ENCODE measurements at places on chromosomes 4 and X.

DNA sequence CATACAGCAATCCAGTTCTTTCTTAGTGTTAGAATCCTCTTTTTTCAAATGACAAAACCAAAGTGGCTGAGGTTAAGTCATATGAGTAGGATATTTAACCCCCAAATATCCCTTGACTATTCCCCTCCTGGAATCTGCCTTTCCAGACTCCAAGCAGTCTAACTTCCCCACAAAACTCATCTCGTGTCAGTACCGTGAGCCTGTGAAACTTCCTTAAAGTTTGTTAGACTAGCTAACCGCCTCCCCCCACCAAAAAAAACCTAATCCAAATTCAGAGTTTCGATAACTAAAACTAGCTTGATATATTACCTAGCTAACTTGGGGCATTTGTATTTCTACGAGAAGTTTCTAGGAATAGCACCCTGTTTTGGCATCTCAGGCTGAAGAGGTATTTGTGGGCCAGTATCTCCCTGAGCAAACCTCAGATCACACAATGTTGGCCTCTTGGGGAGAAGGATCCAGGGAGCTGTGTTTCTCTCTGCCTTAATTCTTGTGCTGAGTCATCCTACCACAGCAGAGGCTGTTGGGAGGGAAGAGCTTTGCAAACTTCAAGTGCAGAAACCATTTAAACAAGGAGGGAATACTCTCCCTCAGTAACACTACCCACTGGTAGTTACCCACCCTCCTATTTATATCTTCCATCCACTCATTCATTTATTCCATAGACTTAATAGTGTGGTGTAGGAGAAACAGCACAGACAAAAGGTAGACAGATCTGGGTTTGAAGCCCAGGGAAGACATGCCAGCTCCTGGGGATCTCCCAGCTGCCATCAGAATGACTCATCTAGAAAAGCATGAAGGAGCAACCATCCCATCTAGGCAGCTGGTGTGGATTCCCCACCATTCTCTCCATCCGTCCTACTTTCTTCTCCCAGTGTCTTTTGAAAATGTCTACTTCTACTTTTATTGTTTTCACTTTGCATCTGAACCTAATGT, 39.3 kb upstream of the TXK start:
- DNase-seq: peak; percentile 88

- DNase-seq: no peak
These were observed 49.3 kb upstream of the EFHC2 start for GRCh38 chrX:44392767-44393166.

DNA sequence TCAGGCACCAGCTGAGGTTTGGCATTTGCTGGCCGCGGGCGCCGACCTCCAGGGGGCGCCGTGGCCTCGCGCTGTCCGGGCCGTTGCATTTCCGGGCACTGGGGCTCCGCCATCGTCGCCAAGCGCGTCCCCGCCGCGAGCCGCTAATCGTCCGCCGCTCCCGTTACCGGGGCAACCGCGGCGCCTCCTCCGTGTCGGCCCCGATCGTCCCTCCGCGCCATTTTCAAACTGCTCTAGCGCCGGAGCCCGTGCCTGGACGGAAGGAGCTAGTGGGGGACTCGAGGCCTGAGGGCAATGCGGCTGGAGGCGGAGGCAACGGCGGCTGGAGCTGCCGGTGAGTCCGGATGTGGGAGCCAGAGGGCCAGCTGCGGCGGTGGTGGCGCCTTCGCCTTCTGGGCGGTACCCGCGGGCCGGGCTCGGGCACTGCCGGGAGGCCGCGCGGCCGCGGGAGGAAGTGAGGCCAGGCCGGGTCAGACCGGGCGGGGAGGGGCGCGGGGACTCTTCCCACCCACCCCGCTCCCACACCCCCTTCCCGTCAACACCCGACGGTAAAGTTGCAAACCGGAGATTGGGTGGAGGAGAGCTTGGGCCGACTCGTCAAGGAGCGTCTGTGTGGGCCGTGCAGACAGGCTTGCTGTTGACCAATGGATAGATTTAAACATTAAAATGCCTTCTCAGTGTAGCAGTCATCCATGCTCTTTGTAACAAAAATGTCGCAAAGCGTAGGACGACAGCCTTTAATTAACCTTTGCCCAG, at the start of gene CEP135:
TSS of gene CEP135 (plus strand) at position 220 of the 756 bp plus-strand sequence. CDS start 3,186 bp downstream, outside the sequence.
- DNase-seq: peak; percentile 94

GRCh38 chr4:108359130-108359985, 190.6 kb upstream of the LEF1 start:
- peak; percentile 45 for DNase-seq

DNA sequence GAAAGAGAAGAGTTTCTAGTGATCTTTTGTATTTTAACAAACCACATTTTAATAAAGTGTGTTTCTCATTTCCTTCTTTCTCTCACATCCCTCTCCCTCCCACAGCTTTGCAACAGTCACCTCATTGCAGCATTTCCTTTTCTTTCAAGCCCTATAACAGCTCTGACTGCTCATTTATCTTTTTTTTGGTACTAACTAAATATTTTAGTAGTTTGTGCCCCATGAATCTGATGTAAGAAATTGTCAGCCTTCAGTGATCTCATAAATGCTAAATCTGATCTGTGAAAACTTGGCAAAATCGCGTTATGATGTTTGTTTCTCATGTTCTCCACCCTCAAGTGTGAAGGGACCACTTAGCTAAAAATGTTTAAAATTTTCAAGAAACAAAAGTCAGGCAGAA, 258.5 kb upstream of the SLIT2 start:
- no peak for DNase-seq

DNA sequence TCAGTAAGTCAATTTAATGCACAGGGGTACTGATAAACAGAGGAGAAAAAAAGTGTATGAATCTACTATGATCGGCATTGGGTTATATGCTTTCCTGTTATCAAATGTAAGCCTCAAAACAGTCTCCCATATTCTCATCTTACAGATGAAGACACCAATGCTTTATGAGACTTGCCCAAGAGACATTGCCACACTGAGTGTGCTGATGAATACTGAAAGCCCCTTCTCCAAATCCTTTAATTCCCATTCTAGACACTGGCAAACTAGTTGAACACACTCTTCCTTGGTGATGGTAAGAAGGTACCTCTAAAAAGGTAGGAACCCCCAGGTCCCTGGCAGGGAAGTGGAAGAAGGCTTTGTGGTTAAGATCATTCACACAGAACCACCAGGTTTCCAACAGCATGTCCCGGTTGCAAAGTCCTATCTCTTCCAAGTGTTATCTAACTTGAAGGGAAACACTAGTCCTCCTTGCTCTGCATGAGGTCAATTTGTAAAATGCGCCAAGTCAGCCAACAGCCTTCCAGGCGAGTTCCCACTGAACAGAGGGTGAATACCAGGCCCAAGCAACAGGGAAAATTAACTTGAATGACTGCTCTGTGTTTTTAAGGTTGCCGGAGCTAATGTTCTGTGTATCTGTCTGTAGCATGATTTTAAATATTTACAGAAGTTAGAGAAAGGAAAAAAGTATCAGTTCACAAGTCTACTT, 5.1 kb downstream of the SETD7 start:
- no peak for DNase-seq

DNA sequence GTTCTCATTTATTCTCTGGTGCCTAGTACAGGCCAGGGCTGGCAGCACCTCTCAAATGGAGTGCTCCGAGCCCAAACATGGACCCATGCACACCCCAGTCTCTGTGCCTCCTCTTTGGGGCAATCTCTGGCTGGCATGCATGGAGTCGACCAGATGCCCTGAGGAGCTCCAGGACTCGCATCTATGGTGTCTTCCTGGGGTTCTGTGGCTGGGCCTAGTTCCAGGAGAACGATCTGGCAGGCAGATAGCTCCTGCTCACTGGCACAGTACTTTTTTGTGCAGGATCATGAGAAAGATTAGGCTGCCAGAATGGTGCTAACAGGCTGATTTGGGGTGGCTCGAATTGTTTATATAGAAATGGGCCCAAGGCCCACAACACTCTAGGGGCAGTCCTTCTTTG, 72.0 kb upstream of the PJA1 start:
- peak; percentile 73 for DNase-seq

DNA sequence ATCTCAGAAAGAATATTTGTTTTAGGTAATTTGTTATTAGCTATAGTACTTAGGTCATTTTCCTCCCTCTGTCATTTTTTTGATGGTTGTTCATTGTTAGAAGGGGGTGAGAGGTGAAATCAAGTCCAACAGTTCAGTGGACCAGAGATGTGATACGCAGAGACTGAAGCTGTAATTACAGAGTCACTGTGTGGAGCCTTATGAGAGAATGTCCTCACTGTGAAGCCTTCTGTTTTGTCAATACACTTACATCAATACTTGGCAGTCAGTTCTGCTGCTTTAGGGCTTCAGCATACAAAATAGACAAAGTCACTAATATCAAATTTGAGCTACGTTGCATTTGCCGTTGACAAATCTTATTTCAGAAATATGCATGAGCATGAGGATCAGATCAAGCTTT, 692.5 kb downstream of the C4orf33 start:
- DNase-seq: no peak

DNA sequence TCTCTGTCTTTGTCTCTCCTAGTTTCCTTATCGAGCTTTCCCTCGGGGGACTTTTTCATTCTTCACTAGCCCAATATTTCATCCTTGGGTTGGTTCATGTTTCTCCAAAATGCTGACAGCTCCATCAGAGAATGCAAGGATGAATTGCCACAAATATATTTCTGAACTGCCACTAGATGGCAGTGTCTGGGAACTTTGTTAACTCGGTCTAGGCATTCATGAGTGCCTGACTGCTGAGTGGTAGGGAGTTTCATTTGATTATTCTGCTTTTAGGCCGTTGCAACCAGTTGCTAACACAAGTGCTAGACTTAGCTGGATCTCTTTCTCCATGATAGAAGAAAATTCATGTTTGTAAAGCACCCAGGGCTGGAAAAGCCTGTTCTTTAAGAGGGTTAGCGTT, 73.5 kb upstream of the RAP2C start:
- peak; percentile 67 for DNase-seq

DNA sequence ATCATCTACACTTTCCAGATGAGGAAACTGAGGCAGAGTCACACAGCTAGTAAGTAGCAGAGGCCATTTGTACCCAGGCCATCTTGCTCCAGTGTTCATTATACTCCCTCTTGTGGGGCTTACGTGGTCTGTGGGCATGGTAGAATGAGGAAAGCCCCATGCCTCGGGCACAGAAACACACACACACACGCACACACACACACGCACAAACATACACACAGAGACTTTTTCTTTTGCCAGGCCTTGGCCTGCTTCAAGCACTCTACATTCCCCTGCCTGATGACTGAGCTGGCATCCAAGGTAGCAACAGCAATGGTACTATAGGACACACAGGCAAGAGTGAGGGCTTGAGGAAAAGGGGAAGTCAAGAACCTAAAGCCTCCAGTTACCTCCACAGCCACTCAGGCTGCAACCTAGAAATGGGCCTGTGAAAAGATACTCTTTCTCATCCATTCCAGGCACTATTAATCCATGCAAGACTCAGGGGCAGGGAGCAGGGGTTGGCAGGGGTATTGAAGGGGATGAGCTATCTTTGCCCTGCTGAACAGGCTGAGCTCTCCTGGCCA, 43.6 kb downstream of the STARD8 start:
- DNase-seq: no peak
